NCI-H2081 treated with DMSO at 0.1 percent for 48 hours (cell line): ENCODE measurements at places on chromosomes 12 and 14.

GRCh38 chr12:12450043-12450471, 93.2 kb downstream of the BORCS5 start:
- no peak for DNase-seq

- no peak for DNase-seq
Measured at GRCh38 chr12:7403466-7403865, 40.5 kb downstream of the CD163L1 start.

DNA sequence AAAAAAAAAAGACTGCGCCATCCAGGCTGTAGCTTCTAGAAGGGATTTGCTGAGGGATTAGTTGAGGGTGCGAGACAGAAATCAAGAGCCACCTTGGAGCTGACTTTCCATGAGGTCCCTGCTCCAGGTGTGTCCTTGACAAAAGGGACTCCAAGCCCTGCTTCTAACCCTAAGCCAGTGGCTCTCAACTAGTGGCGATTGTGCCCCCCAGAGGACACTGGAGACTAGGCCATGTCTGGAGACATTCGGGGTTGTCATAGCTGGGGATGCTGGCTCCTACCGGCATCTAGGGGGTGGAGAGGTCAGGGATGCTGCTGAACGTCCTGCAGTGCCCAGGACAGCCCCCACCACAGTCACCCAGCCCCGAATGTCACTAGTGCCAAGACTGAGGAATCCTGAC, 40.6 kb downstream of the SPRING1 start:
- no peak for DNase-seq

- no peak for DNase-seq
Measured at GRCh38 chr12:53972722-53973235, at the start of gene HOXC11. HOXC11 (plus strand) TSS chr12:53973126; CDS start chr12:53973242, 116 bp downstream.

- DNase-seq, result no peak
Measured at GRCh38 chr12:110995016-110995415, 74.6 kb upstream of the MYL2 start.

DNA sequence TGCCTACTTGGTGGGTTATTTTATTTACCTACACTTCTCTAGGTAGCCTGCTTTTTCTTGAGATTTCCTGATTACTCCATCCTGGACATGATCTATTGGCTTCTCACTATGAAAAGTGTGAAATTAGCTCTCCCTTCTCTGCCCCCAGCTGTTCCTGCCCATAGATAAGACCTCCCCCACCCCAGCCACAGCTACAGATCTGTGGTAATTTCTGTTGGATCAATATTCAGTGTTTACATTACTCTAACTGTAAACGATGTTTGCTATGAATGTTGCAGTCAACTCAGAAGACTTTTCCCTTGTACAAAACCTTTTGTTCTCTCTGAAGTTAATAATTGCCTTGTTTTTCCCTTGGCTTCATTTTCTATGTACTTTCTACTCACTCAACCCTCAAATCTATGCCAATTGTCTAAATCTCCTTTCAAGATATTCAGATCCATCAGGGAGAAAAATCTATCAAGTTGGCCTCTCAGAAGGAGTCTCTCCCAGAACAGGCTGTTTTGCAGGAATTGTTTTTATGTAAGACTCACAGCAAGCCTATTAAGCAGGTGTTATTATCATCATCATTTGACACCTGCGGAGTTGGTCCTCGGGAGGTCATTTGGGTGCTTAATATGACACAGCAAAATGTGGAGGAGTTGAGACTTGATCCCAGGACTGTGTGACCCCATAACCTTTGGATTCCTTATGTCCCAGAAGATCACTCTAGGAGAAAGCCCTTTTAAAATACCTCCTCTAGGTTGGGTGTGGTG, 227.4 kb downstream of the SUDS3 start:
- no peak for DNase-seq

DNA sequence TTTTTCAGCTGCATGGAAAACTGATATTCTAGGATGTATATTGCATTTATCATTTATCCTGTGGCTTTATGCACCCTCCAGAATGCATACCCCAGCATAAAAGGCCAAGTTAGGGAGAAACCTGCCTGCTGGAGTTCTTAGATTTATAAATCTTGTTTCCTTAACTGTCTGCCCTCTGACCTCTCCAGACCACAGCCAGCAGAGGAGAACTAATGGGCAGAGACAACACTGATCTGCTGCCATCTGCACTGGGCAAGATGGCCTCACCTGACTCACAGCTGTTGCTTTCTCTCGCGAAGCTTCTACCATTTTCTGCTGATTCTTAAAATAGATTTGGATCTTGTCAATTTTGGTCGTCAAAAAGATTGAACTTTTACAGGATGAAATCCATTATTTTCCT, 65.8 kb downstream of the PPP2R5C start:
- DNase-seq, result no peak

DNA sequence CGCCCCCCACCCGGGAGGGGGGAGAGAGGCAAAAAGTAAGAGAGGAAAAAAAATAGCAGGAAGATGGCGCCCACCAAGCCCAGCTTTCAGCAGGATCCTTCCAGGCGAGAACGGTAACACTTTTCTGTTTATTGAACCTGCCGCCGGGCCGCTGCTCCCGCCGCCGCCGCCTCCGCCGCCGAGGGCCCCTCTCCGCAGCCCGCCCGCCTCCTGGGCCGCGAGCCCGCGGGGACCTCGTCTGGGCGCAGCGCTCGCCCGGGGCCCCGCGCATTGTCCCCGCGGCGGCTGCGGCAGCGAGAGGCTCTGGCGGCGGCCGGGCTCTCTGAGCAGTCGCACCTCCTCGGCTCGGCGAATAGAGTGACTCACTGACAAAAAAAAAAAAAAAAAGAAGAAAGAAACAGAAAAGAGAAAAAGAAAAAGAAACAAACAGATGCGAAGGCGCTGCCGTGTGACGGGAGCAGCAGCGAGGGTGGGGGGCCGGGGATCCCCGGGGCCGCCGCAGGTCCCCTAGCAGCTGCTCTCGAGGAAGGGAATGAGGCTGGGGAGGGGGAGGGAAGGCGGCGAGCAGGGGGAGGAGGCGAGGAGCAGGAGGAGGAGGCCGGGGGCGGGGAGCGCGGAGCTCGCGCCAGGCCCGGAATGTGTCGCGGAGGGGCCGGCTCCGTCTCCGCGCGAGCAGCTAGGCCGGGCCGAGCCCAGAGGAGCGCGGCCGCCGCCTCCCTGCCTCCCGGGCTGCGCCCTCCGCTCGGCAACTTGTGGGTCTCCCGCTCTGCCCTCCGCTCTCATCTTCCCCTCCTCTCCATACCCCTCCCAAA, 781 bp downstream of the NPAS3 start:
- no peak for DNase-seq
